Putamen (tissue), 1 donor: ENCODE measurements at places on chromosomes 1 and 21.
A peak's percentile ranks its signal among the peaks of the same experiment; 100 is the strongest.

- no peak for DNase-seq
Observed at GRCh38 chr1:72690871-72691270, 408.5 kb upstream of the NEGR1 start.

DNA sequence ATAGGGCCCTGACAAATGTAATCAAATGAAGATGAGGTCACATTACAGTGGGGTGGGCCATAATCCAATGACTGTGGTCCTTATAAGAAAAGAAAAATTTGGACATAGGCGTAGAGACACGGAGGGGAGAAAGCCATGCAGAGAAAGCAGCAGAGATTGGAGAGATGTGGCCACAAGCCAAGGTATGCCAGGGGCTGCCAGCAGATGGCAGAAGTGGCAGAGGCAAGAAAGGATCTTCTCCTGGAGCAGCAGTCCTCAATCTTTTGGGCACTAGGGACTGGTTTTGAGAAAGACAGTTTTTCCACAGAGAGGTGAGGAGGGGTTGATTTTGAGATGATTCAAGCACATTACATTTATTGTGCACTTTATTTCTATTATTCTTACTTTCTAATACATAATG, 355.1 kb downstream of the NPHP4 start:
- DNase-seq = no peak

DNA sequence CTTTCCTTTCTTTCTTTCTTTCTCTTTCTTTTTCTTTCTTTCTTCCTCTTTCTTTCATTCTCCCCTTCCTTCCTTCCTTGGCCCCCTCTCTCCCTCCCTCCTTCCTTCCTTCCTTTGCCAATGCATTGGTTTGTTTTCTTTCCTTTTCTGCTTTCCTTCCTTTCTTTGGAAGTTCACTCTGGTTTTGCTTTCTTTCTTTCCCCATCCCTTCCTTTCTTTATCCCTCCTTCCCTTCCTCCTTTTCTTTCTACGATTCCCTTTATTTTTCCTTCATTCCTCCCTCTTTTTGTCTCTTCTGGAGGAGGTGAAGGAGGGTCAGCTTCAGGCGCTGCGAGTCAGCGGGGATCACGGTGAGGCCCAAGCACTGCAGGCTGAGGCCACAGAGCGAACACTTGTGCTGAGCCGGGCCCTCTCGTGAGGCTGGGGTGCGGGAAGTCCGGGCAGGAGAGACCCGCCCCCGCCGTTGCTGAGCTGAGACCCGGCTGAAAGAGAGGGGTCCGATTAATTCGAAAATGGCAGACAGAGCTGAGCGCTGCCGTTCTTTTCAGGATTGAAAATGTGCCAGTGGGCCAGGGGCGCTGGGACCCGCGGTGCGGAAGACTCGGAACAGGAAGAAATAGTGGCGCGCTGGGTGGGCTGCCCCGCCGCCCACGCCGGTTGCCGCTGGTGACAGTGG, 1.5 kb downstream of the SIM2 start:
- no peak for DNase-seq

GRCh38 chr1:156956333-156956732, 35.9 kb downstream of the LRRC71 start:
- no peak for DNase-seq

DNA sequence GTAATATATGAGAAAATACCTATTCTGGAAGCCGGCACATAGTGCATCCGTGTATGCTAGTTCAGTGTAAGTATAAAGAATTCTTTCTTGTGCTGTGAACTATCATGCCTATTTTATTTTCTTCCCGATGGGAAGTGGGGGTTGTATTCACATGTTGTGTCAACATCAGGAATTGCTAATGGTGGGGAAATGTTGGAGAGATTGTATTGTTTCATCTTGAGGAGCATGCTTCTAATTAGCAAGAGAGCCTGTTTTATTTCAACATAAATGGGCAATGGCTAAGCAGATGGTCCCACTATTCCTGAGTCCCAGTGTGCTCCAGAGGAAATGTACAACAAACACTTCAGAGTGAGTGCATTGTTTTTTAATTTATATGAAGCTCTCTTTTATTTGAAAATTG, 485.2 kb downstream of the PLPP3 start:
- DNase-seq = no peak

DNA sequence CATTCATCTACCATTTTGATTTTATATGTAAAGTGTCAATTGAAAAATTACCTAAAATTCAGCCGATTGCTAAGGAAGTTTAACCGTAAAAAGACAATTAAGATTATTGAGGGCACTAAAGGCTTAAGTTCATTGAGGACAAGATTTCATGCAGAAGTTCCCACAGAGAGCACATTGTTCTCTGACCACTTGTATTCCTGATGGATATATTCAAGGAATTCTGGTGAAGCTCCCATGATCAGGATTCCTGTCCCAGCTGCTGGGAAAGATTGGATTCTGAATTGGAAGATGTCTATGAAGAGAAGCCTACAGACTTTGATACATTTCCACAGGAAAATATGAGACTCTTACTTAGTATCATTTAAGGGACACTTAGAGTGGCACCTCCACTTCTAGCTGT, 209.2 kb upstream of the KCTD3 start:
- no peak for DNase-seq

DNA sequence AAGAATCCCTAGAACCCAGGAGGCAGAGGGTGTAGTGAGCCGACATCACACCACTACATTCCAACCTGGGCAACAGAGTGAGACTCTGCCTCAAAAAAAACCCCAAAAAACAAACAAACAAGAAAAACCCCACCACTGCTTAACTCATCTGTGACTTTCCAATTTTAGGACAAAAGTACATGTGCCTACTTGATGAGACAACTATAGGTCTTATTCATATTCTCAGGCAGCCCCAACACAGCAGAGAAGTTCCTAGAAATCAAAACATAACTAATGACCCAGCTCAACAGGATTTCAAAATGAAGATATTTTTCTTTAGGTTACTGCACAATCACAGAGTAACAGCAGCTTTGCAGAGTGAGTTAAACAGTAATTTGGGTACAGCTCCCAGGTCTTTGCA, 26.4 kb downstream of the TIAM1 start:
- no peak for DNase-seq

DNA sequence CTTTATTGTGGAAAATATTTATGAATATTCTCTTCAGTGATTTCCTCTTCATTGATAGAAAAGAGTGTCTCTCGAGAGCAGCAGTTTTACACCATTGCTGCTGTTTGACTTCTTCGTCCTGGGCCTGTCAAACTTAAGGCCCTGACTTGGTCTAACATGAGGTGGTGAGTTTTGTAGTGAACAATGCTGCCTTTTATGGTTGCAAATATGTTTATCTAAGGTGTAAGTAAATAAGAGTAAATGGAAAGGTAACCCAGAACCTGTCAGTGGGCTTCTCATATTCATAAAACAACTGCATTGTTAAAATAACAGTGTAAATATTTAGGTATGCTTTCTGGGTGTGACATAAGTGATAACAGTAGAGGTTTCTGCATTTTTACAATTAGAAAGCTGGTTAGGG, 62.8 kb upstream of the SCCPDH start:
- no peak for DNase-seq

GRCh38 chr1:96355521-96355920, 366.1 kb upstream of the PTBP2 start:
- DNase-seq = peak; percentile 36
